ENCODE measurements at places on chromosomes 5 and 9.

- DNase-seq: no peak
Observed at GRCh38 chr5:157877821-157878220, 18.9 kb upstream of the CLINT1 start.

DNA sequence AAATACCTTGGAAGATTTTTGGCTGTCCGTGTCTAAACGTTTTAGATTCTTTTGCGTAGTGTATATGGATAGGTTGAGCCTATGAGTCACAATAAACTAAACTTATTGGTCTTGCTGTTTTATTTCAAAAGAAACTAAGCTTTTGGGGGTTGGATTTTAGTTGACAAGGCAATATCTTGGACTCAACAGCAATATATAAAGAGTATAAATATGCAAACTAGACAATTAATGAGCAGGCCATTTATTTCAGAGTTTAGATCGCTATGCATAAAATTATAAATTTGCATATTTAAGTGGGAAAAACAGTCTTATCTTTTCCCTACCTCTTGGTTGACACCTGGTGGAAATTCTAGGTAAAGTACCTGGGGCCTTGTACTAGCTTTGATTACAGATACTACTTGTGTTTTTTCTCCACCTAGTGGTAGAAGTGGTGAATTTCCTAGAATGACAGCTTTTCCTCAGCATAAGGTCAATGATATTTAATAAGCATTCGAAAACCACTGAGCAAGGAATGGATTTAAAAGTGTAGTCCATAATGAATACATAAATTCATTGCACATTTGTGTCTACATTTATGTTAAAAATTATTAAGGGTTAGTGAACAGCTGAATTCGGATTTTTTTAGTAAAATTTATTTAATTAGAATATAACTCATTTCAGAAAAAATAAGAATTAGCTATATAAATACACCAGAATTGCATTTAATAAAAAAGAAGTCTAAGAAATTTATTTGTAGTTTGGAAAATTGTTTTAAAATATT lies 1.7 kb upstream of the ARRDC3 start:
- no peak for DNase-seq

GRCh38 chr9:9016597-9016996 lies 1217.0 kb upstream of the DMAC1 start:
- DNase-seq: no peak

GRCh38 chr5:135308245-135308644 lies 90.8 kb downstream of the MACROH2A1 start:
- DNase-seq: no peak

All from activated T-helper 1 cell treated with anti-CD3 and anti-CD28 coated beads, Interleukin-2, amount 50 U/mL, for 16 hours (primary cell).